Stimulated activated CD4-positive, alpha-beta T cell treated with anti-CD3 and anti-CD28 coated beads, Interleukin-1b, Interleukin-23, amount 100 ng/mL, for 4 hours (primary cell): ENCODE measurements at places on chromosomes 6 and 20.

DNA sequence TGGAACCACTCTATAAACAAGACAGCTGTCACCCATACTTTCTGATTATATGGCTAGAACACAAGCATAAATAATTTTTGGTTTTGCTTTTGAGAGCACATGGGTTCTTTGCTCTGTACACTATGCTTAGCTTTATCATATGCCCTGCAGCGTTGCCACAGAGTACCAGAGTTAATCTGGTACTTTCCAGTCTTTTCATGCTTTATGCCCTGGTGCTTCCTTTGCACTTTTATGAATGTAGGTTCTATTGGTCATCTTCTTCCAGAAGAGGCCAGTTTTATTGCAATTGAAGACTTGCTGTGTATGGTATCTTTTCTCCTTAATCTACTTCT is 20.8 kb downstream of the SHLD1 start:
- no peak for DNase-seq

DNA sequence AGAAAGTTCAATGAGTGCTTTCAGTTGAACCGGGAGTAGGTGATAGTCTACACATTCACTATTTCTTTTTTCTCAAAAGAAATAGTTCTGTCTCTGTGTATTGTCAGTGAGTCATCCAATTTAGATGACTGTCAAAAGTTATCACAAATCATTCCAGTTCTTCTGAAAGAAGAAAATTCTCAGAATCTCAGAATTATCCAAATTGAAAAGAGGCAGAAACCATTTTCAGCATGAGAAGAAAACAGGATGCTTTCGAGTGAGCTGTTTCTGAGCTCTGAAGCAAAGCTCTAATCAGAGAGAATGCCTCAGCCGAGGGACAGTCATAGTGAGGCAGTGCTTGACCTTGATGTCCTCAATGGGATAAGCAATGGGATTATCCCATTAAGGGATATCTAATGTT is 97.9 kb downstream of the HUS1B start:
- DNase-seq = no peak

DNA sequence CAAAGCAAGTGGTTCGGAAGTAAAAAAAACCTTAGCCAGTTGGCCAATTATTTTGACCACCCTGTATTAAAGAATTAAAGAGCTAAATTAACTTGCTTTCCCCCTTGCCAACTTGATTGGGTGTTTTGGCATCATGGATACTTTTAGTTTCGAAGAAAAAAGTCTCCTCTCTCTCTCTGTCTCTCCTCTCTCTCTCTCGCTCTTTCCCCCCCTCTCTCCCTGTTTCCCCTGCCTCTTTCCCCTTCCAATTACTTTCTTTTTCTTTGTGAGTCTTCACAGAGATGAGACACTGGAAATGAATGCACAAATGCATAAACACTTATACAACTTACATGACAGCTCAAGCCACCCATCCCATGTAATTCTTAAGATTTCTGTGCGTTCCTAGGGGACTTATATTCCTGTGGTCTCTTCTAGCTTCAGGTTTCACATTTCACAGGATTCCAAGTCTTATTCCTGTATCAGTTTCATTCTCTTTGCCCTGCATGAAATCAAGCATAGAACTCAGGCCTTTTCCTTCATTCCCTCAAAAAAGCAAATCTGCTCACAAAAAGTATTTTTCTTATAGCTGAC is 32.9 kb upstream of the EYA4 start:
- DNase-seq = no peak

DNA sequence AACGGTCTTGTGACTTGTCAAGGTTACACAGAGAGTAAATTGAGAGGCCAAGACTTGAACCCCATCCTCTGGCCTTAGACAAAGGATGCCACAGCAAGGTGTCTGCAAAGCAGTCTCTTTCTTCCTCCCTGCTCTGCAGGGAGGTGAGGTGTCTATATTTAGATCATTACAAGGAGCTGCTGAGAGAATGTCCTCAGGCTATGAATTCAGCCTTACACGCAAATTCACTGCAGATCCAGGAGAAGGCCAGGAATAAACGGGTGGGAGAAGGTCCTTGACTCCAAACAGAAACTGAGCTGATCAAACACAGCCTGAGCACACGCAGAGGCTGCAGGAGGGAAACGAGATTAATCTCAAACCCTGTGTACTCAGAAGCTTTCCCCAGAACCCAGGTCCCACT is 48.6 kb upstream of the PTPRT start:
- DNase-seq = no peak

DNA sequence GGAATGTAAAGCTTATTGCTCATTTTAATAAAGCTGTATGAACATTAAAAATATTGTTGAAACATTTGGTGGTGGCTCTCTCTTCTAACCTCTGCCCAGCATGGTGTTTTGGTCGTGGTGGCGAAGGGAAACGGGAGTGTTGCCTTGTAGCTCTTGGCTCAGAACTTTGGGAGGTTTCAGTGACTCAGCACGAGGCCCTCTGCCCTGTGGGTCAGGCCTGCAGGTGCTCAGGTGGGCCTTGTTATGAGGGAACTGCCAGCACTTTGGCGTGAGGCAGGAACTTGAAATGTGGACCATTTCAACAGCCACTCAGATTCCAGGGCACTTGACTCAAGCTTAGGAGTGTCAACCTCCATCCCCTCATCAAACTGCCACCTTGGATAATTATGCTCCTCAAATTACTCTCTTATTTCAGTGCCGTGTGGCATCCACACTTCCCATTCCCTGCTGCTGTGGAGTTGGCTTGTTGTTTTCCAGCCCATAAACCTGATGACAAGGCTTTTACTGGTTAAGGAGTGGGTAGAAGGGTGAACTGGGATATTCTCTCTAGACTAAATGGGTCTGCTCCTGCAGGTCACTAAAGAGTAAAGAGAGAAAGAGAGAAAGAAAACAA is 36.3 kb downstream of the PRDM1 start:
- no peak for DNase-seq

DNA sequence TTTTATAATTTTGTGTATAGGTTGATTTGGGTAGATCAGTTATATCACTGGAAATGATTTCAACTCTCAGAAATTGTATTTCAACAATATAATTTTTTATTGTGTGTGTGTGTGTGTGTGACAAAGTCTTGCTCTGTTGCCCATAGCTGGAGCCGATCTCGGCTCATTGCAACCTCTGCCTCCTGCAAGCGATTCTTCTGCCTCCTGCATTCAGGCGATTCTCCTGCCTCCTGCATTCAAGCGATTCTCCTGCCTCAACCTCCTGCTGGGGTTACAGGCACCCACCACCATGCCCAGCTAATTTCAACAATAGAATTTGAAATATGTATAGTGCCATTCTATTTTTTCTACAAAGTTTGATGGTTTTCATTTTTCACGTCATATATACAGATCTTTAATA is 24.1 kb downstream of the AFDN start:
- DNase-seq = no peak

- no peak for DNase-seq
Observed at GRCh38 chr20:56409956-56410355, 2.1 kb upstream of the CASS4 start.

GRCh38 chr6:53041356-53041755 is 23.8 kb upstream of the FBXO9 start:
- no peak for DNase-seq

DNA sequence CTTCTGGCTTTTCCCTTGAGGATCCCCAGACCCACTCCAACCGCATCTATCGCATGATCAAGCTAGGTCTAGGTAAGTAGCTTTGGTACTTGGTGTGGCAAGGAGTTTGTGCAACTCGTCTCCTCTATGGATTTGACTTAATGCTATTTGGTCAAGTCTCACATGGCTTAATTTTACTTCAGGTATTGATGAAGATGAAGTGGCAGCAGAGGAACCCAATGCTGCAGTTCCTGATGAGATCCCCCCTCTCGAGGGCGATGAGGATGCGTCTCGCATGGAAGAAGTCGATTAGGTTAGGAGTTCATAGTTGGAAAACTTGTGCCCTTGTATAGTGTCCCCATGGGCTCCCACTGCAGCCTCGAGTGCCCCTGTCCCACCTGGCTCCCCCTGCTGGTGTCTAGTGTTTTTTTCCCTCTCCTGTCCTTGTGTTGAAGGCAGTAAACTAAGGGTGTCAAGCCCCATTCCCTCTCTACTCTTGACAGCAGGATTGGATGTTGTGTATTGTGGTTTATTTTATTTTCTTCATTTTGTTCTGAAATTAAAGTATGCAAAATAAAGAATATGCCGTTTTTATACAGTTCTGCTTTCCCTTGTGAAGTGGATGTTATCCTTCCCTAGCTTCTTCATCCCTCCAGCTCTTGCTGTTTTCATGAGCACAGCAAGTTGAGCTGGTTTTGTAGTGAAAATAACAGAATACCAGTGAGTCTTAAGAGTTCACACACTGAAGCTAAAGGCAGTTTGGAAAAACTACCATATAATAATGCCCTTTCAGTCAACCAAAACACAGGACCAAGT is 3.8 kb downstream of the SLC35B2 start:
- DNase-seq = no peak

DNA sequence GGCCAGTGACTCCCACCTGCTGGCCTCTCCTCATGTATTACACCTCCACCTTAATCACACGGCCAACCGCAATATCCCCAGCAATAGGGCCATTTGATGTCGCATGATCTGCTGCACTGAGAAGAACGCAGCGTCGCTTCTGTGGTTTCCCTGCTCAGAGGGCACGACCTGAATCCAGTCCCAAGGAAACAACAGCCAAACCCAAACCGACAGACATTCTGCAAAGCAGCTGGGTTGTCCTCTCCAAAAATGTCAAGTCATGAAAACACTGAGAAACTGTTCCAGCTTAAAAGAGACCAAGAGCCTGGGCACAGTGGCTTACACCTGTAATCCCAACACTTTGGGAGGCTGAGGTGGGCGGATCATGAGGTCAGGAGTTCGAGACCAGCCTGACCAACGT is 7.5 kb upstream of the BPI start:
- no peak for DNase-seq

- DNase-seq = no peak
Observed at GRCh38 chr6:22357724-22358189, 60.9 kb upstream of the PRL start.
